ENCODE measurements at places on chromosomes 7 and 10.

GRCh38 chr7:152333134-152333533 lies 102.7 kb downstream of the KMT2C start:
- peak; percentile 11 for DNase-seq

DNA sequence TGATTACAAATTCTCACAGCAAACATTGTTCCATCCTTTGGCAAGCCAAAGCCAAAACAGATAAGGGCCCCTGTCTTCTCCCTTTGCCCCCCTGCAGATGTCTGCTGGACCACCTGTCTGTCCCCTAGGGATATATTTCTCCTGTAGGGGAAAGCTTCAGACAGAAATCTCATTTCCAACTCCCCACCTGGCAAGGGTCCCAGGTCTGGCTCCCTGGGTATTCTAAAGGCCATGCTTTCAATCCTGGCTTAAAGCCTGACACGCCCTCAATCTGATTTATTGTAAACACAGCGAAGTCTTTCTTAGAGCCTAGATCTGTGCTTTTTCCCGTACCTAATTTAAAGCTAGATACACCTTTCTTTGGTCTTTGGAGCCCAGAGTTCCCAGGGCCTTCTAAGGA lies 66.1 kb downstream of the KCNMA1 start:
- no peak for DNase-seq

GRCh38 chr10:8113616-8114015 lies 59.1 kb downstream of the GATA3 start:
- no peak for DNase-seq

GRCh38 chr7:123784263-123784662 lies 35.5 kb upstream of the WASL start:
- peak; percentile 34 for DNase-seq

DNA sequence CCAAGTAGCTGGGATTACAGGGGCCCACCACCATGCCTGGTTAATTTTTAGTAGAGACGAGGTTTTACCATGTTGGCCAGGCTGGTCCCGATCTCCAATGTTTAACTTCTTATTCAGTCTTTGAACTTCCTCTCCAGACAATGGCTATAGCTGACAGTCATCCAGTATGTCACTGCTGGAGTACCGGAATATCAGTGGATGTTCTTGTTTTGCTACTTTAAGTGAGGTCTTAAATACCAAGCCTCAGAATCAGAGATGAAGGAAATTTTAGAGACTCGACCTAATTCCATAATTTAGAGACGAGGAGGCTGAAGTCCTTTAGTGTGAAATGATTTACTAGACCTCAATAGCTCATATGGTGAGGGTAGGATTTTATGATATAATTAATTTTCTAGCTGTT lies 294.8 kb upstream of the KLF6 start:
- no peak for DNase-seq

DNA sequence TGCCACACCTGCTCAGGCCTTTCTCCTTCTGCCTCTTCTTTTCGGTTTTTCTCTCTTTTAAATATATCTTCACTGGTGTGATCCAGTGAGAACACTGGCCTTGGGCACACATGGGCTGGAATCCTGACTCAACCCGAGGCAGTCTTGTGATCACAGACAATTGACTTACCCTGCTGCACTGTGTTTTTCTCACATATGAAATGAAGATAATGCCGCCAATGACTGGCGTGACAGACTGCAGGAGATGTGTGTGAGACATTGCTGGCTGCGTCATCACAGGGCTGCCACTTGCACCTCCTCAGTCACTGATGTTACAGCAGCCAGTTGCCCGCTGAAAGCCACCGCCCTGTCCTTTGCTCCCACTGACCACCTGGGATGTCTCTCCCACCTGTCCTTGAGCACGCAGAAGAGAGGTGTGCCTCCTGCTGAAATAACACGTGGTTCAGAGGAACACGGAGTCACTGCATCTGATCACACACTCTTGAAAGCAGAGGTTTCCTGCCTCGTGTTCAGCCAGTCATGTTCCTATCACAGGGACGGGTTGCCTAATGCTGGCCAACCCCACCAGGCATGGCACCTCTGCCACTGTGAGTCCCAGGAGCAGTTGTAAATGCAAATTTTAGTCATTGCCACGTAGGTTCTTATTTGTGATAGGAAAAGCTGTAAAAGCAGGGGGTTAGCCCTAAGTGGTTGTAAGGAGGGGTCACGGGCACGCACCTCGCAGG lies 124.6 kb upstream of the LANCL2 start:
- no peak for DNase-seq

DNA sequence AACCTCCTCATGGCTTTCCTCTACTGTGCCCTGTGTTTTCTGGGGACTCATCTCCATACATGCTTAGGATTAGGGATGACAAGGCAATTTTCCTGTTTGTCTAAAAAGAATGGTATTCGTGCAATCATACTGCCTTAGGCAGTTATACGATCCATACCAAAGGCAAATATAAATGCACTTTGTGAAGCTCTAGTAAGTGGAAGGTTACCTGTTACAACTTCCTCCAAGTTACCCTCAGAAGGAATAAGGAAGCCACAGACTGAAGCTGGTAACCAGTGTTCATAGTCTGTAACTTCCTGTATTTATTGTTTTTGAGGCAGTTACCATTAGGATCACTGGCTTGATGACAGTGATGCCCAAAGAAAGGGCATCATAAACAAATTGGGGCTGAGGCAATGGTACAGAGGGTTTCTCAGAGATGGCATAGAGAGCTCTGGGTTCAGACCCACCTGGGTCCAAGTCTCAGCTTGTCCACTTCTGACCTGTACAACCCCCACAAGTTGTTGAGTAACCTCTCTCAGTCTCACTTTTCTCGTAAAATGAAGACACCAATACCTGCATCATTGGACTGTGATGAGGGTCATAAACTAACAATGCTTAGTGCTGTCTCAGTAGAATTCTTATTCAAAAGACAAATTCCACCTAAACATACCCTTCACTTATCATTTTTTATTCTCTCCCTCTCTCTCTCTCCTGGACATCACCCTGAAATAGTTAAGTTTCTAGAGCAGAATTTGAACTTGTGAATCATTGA lies 138.2 kb downstream of the ELMO1 start:
- DNase-seq, result no peak

GRCh38 chr10:14659626-14660196 lies 115.0 kb downstream of the FAM107B start:
- DNase-seq, result no peak

- peak; percentile 98 for DNase-seq
Observed at GRCh38 chr7:101121991-101122932, 4.6 kb upstream of the SERPINE1 start.

GRCh38 chr7:64811767-64812166 lies 17.5 kb downstream of the ZNF138 start:
- no peak for DNase-seq

DNA sequence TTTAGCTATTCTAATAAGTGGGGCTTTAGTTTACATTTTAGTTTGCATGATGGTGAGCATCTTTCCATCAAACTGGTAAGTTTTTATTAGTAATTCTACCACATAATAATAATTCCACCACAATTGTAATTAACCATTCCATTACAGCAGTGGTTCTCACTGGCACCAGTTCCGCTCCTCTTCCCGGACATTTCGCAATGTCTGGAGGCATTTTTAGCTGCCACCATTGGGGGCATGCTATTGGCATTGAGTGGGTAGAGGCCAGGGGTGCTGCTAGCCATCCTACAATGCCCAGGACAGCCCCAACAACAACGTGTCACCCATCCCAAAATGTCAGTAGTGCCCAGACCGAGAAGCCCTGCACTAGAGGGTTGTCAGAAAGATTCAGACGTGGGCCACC lies 31.4 kb downstream of the ADRB1 start:
- DNase-seq, result no peak

DNA sequence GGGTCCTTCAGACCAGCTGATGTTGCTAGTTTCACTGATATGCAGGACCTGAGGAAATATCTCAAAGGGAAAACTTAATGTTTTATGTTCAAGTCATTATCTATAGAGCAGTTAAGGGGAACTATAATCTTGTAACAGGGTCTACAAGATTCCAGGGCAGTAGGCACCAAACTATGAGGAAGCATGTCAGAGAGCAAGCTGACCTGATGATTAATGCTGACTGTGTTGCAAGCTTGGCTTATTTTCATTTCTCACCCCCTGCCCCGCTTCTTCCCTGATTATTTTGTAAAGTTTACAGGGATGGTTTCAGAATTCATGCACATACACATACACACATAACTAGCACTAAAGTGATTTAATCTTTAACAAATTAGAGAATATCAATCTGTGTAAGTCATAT lies 84.3 kb upstream of the CACNA2D1 start:
- DNase-seq, result peak; percentile 47

DNA sequence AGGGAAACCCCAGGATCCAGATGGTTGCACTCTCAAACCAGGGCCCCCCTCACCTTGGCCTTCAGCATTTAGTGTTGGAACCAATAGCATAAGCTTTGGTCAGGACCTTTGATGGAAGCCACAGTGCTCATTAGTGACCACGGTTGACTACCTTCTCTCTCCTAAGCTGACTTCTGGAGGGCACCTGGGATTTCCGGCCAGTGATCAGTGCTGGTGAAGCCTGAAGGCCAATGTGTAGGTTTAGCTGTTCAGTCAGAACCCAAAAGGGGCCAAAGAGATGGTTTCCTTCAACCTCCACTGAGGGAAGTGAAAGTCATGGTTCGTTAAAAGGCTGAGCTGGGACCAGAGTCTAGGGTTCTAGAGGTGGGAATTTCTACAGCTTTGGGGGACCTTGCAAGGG lies 46.4 kb downstream of the TCF7L2 start:
- DNase-seq, result no peak

- no peak for DNase-seq
Observed at GRCh38 chr10:110923856-110924493, 4.6 kb downstream of the SHOC2 start.

- no peak for DNase-seq
Observed at GRCh38 chr7:46137725-46138124, 216.7 kb upstream of the IGFBP3 start.

GRCh38 chr10:60359066-60359465 lies 30.6 kb downstream of the ANK3 start:
- DNase-seq, result no peak

DNA sequence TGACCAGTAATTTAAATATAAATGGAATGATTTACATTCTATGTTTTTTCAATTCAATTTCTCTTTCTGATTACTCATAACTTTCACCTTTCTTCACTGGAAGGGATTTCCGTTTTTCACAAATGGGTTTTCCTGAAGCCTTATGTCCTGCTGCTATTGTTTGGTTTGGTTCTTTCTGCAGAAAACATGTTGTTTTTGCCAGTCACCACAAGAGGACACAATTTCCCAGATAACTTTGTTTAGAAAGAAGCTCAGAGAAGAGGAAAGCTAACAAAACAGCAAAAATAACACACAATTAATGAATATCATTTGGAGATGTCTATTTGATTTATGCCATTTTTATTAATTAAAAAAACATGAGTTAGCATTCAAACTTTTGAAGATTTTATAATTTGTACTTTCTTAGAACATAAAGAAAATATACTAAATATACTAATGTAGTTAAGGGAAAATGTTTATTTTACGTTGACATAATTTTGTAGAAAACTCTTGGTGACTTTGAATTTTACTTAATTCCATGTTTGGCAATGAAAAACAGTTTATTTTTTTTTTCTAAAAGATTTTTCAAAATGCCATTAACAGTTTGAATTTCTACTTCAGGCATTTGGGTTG lies 4.6 kb upstream of the TWIST1 start:
- DNase-seq, result peak; percentile 78

DNA sequence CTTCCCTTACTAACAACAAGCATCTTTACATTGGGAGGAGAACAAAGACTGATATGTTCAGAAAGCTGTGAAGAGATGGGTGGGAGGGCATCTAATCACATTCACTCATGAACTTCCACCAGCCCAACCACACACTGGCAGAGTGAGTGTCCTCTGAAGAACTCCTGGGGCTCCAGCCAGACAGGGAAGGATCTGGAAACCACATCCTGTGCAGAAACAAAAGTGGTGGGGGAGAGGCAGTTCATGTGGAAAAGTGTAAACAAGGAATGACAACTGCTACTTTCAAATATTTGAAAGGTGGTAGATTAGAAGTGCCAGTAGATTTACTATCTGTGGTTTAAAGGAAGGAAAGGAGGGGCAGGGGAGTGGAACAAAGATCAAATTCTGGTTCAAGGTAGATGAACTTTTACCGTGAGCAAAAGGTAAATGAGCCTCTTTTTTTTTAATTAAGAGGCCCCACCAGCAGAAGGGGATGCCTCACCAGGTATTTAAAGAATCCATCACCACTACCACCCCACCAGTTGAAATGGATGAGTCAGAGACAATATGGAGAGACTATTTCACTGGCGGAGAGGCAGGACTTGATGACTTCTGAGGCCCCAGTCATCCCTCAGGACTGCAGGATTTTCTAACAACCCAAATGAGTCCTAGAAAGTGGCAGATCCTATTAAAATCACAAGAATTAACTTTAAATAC lies 34.5 kb downstream of the GOT1 start:
- peak; percentile 72 for DNase-seq
